ENCODE measurements at places on chromosomes 6 and 20. TPM values are rescaled to one million over a fixed set of nuclear protein-coding genes. Genes with fewer than 3 reads are reported as not detected.

GRM1 gene
- total RNA-seq = not detected

PRSS16 gene
- 2.0 TPM for total RNA-seq

EYA2 gene
- total RNA-seq = 1.8 TPM

BANF2 gene
- total RNA-seq = not detected

HIVEP2 gene
- total RNA-seq = 31.8 TPM

GPLD1 gene
- 6.2 TPM for total RNA-seq

TOX2 gene
- total RNA-seq = 4.1 TPM

MLN gene
- total RNA-seq = not detected

VSTM2L gene
- not detected for total RNA-seq

SYCP2 gene
- total RNA-seq = 4.7 TPM

PTCRA gene
- total RNA-seq = not detected

LINC00237 gene
- not detected for total RNA-seq

CRISP2 gene
- not detected for total RNA-seq
